ENCODE measurements at places on chromosomes 12 and 14.

DNA sequence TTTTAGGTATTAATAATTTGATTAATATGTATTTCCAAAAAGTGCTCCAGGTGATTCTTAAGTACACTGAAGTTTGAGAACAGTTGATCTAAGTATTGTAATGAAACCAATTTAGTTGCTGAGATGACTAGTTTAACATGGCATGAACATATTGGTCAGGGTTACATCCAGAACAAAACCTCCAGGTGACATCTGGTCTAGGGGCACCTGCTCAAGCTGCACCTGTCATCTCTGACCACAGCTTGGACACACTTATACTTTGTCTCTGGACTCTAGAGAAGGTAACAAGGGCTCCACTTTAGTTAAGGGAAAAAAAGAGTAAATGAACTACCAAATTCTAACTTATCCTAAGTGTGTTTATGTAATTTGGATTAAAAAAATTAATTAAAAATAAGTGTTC lies 8.1 kb downstream of the ARID2 start:
- DNase-seq = no peak

GRCh38 chr12:58067610-58068387 lies 126.4 kb downstream of the ATP23 start:
- DNase-seq = no peak

GRCh38 chr12:89975574-89975973 lies 266.9 kb upstream of the ATP2B1 start:
- DNase-seq = no peak

DNA sequence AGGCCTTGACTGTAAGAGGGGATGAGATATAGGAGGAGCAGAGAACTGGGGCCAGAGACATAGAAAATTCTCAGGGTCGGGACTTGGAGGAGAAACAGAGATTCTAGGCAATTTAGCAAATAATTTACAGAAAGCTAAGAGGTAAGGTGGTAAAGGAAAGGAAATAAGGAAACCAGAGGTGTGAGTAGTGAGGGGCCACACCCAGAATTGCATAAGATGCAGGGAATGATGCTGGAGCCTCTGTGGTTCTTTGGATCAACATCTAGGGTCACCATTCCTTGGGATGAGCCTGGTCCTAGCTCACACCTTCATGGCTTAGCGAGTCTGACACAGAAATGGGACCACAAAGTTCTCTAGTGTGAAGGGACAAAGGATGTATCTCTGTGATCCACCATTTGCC lies 949 bp upstream of the SDR9C7 start:
- DNase-seq = no peak

- DNase-seq = no peak
These were observed 3.3 kb downstream of the AHNAK2 start for GRCh38 chr14:104974665-104975390.

GRCh38 chr12:57837864-57838562 lies 8.5 kb downstream of the CTDSP2 start:
- no peak for DNase-seq

- peak; percentile 76 for DNase-seq
These were observed 76.4 kb downstream of the SUSD6 start for GRCh38 chr14:69687606-69688298.

DNA sequence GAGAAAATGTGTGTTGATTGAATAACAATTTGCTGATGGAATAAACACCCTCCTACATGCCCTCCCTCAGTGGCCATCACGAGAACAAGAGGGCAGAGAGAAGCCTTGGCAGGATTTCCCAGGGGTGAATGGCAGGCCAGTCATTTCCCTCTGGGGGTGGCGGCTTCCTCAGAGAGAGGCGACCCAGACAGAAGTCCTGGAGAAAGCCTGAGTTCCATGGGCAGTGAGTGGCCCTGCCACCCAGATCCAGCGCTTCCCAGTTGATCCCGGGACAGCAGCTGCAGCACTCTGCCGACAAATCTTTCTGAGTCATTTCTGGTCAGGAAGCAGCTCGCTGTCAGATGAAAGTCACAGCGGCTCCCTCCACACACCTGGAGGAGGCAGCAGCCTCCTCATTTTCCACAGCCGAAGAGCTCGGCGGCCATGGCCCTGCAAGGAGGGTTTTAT lies 123.0 kb downstream of the SCARB1 start:
- DNase-seq = no peak

- no peak for DNase-seq
These were observed 560.5 kb downstream of the BCL11B start for GRCh38 chr14:98711453-98711852.

DNA sequence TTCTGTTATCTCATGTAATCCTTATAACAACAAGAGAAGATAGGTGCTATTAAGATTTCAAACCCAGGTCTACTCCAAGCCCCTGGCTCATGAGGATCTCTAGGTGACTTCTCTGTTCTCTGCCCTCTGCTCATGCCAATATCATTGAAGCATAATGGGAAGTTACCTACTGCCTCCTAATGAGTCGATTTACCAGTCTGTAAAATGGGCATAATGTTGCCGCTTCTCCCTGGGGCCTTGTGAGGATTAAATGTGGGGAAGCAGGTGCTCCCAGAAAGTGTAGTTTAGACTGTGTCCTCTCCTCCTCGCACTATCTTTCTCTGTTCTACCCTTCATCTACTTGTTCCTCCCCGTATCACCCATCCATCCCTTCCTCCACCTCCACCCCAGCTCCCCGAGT lies 169.2 kb upstream of the LHX5 start:
- no peak for DNase-seq

GRCh38 chr12:75684678-75685616 lies 173.5 kb upstream of the KRR1 start:
- no peak for DNase-seq

- no peak for DNase-seq
These were observed 3.5 kb upstream of the KCNK10 start for GRCh38 chr14:88326352-88327103.

DNA sequence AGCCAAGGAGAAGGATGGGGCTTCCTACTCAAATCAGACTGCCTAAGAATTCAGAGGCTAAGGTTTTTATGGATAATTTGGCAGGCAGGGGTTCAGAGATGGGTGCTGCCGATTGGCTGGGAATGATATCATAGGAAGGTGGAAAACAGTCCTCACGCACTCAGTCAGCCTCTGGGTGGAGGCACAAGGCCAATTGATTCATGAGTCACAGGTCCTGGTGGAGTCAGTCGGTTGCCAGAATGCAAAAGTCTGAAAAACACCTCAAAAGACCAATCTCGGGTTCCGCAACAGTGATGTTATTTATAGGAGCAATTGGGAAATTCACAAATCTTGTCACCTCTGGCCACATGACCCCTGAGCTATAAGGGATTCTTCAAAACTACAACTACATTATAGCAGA lies 105.5 kb downstream of the GXYLT1 start:
- peak; percentile 12 for DNase-seq

DNA sequence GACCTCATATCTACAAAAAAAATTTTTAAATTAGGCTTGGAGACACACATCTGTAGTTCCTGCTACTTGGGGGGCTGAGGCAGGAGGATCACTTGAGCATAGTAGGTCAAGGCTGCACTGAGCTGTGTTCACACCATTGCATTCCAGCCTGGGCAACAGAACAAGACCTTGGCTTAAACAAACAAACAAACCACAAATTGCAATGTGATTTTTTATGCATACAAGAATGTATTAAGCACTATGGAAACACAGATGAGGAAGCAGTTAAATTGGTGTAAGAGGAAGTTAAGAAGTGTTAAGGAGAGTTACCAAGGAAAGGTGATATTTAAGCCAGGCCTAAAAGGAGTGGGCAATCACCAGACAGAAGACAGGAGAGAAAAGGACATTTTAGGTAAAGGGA lies 83.6 kb upstream of the HECTD1 start:
- no peak for DNase-seq

- no peak for DNase-seq
These were observed 148.1 kb downstream of the TSPAN9 start for GRCh38 chr12:3225154-3225795.

Measured in hematopoietic multipotent progenitor cell treated with erythropoietin and hydrocortisone succinate and interleukin-3 and kit ligand, for 8 days (in vitro differentiated cells).